Muscle of arm (tissue), 14 donors: ENCODE measurements at places on chromosomes 1 and 21.

DNA sequence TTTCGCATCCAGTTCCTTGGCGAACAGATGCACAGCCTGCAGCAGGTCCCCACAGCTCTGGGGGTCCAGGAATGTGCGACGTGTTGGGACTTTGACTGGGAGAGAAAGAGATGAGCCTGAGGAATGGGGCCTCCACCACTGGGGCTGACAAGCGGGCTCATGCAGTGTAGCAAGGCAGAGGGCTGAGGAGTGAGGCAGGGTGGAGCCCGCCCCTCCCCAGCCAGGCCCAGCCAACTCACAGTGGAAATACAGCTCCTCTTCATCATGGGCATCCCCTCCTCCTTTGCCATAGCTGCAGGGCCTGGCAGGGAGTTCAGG lies 30.7 kb downstream of the CDCA8 start:
- no peak for DNase-seq

- no peak for DNase-seq
Measured at GRCh38 chr1:109770331-109771095, 6.8 kb upstream of the EPS8L3 start.

DNA sequence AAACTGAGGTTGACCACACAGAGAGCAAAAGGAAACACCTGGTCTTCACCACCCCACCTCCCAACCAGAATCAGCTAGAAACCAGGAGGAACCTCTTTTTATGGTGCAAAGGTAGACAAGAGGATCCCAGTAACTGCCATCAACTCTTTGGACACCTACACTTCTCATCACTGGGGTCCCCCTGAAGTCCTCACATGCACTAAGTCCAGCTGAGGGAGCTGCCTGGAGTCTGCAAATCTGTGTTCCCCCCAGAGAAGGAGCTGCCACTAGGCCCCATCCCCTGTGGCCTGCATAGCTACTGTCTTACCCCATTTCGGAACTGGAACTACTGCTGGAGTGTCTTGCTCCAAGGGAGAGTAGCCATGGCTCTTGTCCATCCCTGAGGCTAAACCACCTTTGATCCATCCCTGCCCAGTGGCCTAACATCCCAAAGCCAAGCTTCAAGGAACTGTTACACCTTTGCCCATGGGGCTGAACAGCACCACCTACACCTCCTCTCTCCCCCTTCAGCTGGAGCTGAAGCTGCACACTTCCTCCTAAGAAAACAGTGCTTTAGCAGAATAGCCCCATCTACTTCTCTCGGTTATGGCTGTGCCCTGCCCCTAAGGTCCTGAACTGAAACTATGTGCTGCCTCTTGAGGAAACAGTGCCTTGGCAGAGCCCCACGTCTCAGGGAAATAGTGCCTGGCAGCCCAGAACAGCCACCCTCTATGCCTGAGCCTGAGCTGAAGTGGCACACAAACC lies 85.4 kb upstream of the CD53 start:
- no peak for DNase-seq

GRCh38 chr1:89023026-89023425 lies 360 bp upstream of the GBP3 start:
- DNase-seq: no peak

DNA sequence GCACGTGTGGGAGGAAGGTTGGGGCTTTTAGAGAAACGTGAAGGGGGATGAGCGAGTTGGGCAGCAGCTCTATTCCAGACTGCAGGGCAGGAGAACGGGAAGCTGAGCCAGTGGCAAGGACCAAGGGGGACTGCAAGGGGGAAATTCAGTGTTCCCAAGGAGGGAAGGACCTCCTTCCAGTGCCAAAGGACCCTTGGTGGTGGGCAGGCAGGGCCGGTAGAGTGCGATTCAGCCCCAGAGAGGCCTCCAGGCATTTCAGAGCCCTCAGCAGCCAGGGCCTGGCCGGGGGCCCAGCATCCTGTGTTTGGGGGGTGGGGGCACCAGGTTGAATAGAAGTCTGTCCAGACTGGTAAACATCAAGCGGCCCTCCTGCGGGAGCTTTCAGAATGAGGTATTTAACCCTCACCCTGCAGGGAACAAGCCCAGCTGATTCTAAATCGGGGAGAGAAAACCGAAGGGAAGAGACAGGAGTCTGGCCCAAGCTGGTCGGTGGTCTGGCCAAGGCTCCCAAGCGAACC lies 2.3 kb downstream of the COL9A2 start:
- DNase-seq: no peak

- DNase-seq: peak; percentile 13
Measured at GRCh38 chr1:171841931-171842761, 848 bp downstream of the DNM3 start.

DNA sequence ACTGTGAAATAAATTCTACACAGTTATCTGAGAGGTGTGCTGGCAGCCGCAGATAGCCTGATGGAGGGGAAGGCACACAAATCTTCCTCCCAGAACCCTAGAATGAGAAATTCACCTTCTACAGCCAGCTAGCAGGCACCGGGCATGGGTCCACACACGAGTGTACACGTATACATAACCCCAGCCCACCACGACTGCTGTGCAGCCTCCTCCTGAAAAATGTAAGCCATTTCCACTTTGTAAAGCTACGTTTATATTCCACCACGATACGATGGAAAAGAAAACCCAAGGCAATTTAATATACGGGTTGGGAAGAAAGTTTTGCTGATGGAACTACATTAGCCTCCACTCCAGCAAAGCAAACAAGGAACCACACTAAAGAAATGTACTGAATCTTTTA lies 1.8 kb downstream of the BTG3 start:
- peak; percentile 55 for DNase-seq

- DNase-seq: no peak
Measured at GRCh38 chr1:78049396-78049795, 3.6 kb downstream of the GIPC2 start.

- DNase-seq: no peak
Measured at GRCh38 chr1:42141978-42142377, 11.2 kb upstream of the GUCA2B start.

DNA sequence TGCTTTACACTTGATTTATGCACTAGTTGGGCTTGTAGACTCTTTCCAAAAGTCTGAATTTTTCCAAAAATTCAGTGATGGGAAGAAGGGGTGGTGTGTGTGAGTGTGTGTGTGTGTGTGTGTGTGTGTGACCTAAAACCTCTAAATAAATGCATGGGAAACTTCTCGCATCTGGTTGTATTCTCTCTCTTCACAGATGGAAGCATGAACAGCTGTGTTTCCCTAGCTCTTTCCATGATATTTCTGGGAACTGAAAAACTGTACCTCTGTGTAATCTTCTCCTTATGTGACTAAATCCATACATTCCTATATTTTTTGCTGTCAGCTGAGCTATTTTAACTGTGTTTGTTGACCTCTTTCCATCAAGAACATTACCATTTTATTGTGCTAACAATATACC lies 26.2 kb upstream of the CYYR1 start:
- DNase-seq: peak; percentile 52

DNA sequence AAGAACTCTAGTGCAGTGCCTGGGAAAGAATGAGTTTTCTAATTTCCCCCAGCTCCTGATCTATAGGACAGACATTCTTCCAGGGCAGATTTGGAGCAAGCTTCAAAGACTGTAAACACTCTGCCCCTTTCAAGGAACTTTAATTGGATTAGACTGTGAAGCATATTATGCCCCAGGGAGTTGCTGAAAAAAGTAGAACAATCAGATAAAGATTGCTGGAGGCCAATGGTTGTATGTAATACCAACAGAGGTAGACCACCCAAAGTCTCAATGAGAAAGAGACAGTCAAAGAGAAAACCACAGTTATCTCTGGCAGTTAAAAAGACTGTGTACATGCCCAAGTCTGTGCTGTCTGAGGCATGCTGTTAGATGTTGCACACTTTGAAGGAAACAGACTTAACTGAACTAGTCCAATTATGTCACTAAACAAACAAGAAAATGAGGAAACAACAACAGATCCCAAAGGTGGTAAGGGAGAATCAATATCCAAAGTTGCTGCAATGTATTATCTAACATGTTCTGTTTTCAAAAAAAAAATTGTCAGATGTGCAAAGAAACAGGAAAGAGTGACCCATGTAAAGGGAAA lies 24.4 kb downstream of the C4BPA start:
- no peak for DNase-seq

- no peak for DNase-seq
Measured at GRCh38 chr1:31591425-31592093, 15.2 kb downstream of the TINAGL1 start.

GRCh38 chr21:35206141-35207125 lies 157.3 kb upstream of the RUNX1 start:
- DNase-seq: no peak

DNA sequence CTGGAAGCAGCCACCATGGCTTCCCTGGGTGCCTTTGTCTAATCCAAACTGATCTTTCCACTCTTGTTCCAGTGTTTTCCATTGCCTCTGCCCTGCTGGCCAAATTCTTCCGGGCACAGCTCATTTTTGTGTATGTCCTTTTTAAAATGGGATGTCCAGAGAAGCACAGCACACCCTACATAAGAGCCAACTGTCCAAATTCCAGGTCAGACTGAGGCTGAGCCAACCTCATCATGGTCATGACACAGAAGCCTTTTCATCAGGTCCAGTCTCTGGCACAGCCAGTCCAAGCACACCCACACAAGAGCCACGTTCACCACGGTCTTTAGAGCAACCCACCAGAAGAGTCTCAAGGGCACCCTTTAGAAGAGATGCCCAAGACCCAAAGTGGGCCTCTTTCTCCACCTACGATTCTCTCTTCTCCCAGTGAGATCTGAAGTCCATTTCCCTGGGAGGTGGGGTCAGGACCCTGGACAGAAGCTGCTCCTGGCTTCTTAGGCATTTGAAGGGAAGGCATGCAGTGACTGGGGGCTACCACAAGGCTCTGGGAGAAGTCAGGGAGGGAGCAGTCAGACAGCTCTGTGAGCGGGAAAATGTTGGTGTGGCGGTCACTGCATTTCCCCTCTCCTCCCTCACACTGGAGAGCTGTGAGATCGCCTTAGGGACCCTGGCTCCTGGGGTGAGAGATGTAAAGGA lies 53.2 kb downstream of the SYT2 start:
- no peak for DNase-seq

- DNase-seq: no peak
Measured at GRCh38 chr1:229033480-229033879, 237.4 kb upstream of the RAB4A start.

GRCh38 chr1:116299248-116299647 lies 73.8 kb upstream of the ATP1A1 start:
- no peak for DNase-seq
